ENCODE measurements at places on chromosomes 16 and 17. TPM values are rescaled to one million over a fixed set of nuclear protein-coding genes. Genes with fewer than 3 reads are reported as not detected.

KCNJ18 gene
- not detected for polyA plus RNA-seq

EPN3 gene
- 2.1 TPM for polyA plus RNA-seq

TM4SF5 gene
- not detected for polyA plus RNA-seq

- peak; percentile 19 for DNase-seq
These were observed 5.7 kb upstream of the TOX3 start for GRCh38 chr16:52552643-52553042.

DNA sequence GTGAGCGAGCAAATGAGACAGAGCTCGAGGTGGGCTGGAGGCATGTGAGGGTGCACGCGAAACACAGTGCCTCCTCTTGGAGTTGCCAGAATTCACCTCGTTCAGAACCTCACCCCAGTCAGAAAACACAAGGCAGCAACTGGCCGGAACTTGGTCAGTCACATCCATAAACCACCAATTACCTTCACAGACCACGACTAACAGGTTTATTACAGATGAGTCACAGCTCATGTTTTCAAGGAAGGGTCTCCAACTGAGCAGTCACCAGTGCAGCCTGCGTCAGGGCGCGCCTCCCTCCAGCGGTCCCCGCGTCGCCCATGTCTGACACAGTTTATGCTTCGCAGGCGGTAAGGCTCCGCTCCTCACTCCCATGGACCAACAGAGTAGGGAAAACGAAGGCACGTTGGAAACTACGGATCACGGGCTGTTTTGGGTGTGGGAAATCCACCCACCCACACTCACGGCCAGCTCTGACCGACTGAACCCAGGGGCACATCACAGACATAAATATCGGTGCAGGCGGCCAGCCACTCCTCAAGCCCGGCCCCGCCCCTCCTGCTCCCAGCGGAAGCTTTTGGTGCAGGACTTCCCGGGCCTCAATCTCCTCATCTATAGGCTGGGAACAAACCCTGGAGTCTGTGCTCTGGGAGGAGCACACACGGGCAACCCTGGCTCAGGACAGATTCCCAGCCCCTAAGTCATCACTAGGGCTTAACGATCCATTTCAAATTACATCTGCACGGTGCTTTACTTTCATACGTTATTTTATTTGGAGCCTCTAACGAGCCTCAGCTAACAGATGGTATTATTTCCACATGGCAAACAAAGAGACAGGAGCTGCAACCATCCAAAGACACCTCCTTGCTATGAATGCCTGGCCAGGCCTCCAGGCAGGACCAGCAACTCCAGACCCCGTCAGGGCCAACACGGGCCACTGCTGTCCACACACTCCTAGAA, 126.3 kb downstream of the ZNF778 start:
- DNase-seq: peak; percentile 58

GRCh38 chr16:89393738-89394406, 96.5 kb downstream of the ANKRD11 start:
- DNase-seq: peak; percentile 56

DNA sequence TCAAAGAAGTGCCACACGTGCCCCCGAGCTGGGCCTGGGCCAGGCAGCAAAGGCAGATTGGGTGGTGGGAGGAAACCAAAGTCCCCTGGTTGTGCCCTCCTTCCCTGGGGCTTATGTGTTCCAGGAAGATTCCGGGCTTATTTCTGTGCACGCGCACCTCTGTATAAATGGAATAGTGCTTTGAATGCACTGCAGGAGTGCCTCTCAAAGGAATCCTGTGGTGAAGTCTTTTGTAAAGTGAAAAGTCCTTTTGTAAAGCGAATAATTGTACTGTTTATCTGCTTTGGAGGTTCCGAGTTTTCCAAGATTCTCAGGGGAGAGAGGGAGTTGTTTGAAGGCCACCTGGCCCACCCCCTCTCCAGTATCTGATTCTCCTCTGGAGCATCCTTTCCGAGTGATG, 26.8 kb downstream of the C17orf75 start:
- no peak for DNase-seq

DNA sequence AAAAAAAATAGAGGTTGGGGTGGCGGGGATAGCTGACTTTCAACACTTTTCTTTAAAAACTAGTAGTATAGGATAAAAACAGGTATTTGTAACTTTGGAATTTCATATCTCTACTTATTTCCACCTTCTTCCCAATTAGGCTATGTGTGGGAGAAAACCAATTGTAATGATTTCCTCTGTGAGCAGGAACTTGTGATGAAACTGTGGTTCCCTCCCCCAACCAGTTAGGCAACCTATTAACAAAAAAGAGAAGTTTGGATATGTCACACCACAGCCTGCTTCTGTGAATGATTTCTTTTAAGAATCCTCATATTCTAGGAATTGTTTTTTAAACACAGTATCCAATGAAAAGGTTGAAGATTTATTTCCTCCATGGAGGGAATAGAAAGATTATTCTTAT, 1.9 kb downstream of the IGSF6 start:
- DNase-seq: no peak
